ENCODE measurements at places on chromosomes 4 and X.

- DNase-seq: no peak
Observed at GRCh38 chr4:131430302-131430701, 1718.8 kb upstream of the PCDH10 start.

DNA sequence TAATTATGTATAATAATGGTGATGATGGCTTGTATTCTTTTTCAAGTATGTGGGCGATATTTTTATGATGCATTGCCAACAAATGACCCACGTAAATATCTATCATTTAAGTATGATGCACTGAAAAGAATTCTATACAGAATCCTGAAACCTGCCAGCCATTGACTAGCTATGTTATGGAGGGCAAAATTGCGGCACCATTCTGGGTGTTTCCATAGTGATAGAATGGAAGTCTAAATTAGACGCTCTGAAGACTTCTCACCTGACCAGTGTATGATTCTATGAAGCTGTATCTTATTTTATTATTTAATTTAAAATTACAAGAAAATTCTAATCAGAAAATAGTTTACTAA is 677 bp upstream of the CENPC start:
- no peak for DNase-seq

DNA sequence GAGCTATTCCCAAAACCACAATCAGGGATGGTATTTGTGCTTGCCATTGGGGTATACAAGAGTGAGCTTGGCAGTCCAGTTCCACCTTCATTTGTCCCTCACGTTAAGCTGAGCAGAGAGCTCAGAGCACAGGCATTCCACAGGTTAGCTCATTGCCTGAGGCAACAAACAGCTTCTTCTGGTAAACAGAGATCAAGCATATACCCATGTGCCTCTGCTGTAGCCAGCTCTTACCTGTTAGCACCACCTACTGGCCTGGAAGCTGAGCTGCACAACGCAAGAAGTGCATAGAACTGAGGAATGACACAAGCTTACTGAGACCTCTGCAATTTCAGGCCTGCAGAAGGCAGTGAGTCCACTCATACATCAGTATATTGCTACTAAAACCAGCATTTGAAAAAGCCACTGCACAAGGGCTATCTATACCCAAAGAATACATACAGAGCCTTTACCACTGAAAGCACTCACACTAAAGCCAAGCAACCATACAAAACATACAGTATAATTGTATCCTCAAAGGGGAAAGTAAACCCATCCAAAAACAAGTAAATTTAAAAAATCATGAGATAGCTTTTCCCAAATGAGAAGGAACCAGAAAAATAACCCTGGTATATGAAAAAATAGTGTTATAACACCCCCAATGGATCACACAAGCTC is 258.3 kb upstream of the GABRA2 start:
- no peak for DNase-seq

- DNase-seq: no peak
Observed at GRCh38 chr4:68011684-68012083, 48.4 kb upstream of the TMPRSS11A start.
